ENCODE measurements at places on chromosomes 7 and 10.

DNA sequence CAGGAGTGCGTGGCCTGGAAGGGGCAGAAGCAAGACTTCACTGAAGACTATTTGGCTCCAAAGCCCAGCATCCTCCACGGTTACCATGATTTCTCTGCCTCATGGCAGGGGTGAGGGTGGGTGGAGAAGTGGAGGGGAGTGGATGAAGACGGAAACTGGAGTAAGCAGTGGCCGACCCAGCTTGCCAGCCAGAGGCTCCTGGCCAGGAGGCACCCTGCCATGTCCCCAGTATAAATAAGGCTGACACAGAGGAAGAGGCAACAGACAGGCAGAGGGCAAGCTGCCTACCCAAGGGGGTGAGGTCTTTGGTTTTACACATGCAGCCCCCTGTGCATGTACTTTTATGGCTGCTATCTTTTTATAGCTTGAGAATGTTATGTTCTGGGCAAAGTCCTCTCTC is 102.6 kb upstream of the TBX20 start:
- no peak for DNase-seq

DNA sequence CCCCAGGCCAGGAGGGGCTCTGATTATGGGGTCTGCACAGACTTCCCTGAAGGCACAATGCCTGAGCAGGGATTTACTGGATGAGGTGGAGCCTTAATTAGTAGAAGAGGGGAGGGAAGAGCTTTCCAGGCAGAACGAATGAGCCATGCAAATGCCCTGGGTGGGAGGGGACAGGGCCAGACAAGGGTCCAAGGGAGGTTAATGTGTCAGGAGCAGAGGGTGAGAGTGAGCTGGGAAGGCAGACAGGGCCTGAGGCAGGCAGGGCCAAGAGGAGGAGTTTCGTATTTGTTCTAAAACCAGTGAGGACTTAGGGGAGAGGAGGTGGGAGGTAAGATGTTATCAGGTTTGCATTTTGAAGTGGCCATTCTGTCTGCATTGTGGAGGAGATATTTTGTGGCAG is 65.3 kb downstream of the NPY start:
- DNase-seq, result no peak

DNA sequence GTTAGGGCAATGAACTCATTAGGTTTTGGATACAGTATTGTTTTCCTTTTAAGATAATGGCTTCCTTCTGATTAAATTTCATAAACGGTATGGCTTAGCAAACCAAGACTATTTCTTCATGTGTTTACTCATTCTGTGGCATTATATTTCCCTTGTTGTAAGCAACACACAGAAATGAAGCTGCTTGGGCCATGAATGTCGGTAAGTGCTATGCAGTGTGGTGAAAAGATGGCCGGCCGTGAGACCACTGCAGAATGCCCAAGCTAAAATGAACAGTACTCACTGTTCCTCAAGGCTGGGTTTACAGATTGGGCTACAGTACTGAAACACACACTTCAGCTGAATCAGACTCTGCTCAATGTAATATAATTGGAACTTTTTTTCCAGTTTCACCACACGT is 8.1 kb downstream of the APBB1IP start:
- no peak for DNase-seq

DNA sequence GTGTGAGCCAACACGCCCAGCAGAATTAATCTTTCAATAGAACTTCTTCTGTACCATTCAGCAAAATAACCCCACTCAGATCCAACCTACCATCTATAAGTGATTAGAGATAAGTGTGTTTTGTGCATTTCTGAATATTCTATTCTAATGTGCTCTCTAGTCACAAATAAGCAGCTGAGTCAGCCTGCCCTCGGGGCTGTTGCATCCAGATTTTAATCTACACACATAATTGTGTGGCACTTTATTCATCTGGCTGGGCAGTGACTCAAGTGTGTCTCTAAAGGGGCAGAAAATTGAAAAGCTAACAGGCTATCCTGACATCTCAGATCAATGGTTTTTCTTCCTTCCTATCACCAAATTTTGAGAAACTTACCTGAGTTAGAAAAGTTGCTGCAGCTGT is 60.3 kb downstream of the PRR15 start:
- no peak for DNase-seq

DNA sequence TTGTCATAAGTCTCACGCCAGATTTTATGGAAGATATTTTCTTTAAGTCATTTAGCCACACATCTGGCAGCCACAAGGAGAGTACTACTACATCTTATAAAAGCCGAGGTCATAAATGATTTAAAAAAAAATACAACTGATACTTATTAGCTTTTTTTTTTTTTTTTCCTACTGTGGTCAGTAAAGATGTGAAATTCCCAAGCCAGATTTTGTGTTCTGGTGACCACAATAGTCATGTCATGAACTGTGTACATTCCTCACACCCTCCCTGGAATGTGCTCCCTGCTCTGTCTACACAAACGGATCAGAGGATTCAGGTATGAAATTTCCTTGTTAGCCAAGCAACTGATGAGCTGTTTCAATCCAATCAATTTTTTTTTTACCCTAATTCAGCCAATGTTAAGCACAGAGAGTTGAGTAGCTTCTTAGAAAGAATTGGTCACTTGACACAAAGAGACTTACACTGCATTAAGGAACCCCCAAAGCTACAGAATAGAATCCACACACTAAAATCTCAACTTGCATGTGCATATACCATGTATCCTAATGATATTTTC is 54.7 kb downstream of the CHRM2 start:
- no peak for DNase-seq

GRCh38 chr7:112025556-112025955 is 180.6 kb downstream of the DOCK4 start:
- no peak for DNase-seq

DNA sequence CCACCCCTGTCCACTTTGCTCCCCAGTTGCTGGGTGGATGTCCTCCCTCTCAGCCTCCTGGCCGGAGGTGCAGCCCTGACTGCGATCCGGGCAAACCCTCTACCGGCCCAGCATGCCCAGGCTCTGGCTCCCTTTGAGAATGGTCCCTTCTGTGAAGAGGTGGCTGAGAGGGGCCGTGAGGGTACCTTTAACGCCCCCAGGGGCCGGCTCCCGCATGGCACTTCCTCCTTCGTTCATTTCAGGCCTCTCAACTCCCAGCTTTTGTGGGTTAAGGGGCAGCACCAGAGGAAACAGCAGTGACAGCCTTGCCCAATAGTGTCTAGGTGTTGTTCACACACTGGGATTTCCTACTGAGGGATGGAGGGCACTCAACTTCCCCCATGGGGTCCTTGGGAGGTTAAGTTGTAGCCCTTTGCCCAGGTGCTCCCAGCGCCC is 33.2 kb upstream of the HABP2 start:
- DNase-seq, result no peak

DNA sequence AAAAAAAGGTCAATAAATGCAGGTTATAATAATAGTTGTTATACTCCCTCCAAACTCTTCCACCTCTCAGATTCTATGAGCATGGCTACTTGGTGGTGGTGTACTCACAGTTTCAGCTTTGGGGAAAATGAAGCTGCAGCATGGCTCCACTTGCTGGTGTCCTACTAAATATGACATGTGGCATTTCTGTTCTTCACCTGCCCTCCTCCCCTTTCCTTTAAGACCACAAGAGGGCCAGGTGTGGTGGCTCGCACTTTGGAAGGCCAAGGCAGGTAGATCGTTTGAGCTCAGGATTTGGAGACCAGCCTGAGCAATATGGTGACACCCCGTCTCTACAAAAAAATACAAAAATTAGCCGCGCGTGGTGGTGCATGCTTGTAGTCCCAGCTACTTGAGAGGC is 101.1 kb downstream of the SLC37A3 start:
- DNase-seq, result no peak

- no peak for DNase-seq
Observed at GRCh38 chr10:67612577-67613537, 83.1 kb downstream of the CTNNA3 start.

DNA sequence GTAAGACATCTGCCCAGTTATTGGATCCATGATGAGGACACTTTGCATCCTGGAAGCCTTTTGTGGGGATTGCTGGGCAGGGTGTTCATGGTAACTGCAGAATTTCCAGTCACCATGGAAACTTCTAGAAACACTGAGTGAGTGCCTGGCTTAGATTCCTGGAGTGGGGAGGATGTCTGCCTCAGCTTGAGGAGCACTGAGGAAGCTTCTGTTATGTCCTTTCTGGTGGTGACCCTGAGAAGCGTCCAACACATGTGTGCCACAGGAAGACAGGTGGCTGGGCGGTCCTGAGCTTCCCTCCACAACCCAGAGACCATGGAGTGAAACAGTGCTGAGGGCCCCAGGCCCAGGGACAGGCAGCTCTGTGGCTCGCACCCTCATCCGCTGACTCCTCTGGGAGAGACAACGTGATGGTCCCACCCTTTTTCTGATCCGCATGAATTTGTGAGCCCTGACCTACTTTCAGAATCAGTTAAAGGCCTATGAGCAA is 191.8 kb upstream of the CXCL12 start:
- DNase-seq, result no peak

DNA sequence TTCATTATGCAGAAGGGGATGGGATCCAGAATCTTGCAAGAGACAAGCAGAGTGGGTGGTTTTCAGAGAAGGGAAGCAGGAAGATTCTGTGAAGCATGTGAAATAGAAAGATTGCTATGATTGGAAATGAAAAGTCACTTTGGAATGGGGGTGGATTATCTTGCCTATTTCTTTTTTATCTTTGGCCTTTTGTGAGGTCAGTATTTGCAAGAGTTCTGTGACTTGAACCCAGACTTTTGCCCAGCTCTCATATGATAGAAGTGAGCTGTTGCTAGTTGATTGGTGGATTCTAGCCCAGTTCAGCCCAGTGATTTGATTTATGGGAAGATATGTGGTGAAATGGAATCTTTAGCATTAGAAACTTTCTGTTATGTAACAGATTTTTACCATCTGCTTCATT is 17.1 kb downstream of the ENTPD7 start:
- no peak for DNase-seq

GRCh38 chr10:109931163-109931562 is 7.9 kb upstream of the XPNPEP1 start:
- no peak for DNase-seq

GRCh38 chr10:126803394-126803793 is 101.8 kb upstream of the DOCK1 start:
- no peak for DNase-seq

GRCh38 chr10:5291501-5292195 is 73.1 kb upstream of the UCN3 start:
- no peak for DNase-seq

DNA sequence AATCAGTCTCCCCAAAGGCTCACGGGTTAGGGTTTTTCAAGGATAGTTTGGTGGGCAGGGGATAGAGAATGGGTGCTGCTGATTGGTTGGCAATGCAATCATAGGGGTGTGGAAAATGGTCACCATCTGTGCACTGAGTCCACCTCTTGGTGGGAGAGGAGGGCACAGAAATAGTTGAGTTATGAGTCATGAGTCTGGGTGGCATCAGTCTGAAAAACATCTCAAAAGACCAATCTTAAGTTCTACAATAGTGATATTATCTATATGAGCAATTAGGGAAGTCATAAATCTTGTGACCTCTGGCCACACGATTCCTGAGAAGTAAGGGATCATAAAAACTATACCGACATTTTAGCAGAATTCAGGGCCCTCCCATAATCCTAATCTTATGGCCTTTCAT is 62.7 kb downstream of the LGI1 start:
- DNase-seq, result no peak

GRCh38 chr7:30937416-30937815 is 25.8 kb downstream of the AQP1 start:
- DNase-seq, result no peak

DNA sequence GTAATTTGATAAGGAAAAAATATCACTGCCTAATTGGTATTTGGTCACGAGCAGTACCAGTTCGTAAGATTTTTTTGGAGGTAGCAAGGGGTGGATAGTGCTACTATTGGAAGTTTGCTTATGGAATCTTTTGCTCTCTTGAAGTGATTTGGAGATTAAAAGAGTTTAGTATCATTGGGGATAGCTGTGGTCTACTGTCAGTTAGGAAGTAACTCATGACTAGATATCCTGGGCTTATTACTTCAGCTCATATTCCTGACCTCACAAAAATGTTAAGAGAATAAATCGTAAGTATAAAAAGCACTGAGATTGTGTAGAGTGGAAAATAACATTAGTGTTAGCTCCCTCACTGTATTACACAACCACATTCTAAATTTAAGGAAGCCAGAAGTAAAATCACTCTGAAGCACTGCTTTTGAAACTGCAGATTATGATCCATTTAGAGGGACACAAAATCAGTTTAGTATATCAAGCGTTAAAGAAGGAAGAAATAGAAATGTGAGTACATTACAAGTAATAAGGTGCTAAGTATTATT is 22.6 kb downstream of the SGPL1 start:
- DNase-seq, result no peak

DNA sequence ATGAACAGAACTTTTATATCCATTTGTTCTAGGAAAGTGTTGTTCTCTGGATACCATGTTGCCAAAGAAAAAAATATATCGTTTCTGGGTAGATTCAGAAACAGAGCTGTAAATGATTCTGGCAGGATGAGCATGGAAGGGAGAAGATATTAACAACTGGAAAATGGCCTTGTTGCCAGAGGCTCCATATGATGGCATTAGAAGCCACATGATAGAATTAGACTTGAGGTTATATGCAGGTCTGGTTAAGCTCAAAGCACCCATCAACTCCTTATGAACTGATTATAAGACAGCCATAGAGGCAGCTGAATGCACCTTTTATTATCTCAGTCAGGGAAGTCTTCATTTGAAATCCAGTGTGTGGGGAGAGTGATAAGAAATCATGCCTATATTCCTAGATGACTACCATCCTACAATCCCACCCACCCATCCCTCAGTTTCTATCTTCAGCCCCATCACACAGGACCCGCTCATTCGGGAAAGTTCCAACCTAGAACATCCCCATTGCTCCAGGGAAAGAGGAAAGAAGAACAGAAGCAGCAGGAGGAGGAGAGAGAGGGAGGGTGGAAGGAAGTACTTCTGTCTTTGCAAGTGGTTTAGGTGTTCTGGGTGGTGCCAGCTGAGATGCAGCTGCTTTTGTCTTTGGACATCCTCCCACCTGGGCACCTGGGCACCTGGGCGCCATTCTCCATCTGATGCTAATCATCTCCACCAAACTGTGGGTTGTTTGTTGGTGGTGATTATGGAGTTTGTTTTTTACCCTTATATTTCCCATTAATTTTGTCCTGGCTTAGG is 25.5 kb upstream of the TRIL start:
- no peak for DNase-seq

GRCh38 chr7:23114896-23115295 is 9.3 kb downstream of the KLHL7 start:
- DNase-seq, result no peak

- no peak for DNase-seq
Observed at GRCh38 chr10:128498746-128499145, 372.5 kb upstream of the MKI67 start.

GRCh38 chr7:15972862-15973275 is 286.4 kb upstream of the MEOX2 start:
- no peak for DNase-seq
